ENCODE measurements at places on chromosomes 16 and 17.

DNA sequence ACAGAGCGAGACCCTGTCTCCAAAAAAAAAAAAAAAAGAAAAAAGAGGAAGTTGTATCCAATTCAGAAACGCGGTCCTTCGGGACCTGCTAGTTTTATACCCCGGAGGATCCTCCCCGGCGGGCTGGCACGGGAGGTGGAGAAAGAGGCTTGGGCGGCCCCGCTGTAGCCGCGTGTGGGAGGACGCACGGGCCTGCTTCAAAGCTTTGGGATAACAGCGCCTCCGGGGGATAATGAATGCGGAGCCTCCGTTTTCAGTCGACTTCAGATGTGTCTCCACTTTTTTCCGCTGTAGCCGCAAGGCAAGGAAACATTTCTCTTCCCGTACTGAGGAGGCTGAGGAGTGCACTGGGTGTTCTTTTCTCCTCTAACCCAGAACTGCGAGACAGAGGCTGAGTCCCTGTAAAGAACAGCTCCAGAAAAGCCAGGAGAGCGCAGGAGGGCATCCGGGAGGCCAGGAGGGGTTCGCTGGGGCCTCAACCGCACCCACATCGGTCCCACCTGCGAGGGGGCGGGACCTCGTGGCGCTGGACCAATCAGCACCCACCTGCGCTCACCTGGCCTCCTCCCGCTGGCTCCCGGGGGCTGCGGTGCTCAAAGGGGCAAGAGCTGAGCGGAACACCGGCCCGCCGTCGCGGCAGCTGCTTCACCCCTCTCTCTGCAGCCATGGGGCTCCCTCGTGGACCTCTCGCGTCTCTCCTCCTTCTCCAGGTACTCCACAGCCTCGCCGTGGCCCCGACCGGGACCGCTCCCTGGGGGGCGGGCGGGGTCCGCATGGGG lies at the start of gene CDH3:
Gene CDH3, plus strand, starts transcription at position 596 of the 779 bp plus-strand sequence. Its CDS starts 70 bp downstream, at position 666.
- DNase-seq = peak; percentile 88

DNA sequence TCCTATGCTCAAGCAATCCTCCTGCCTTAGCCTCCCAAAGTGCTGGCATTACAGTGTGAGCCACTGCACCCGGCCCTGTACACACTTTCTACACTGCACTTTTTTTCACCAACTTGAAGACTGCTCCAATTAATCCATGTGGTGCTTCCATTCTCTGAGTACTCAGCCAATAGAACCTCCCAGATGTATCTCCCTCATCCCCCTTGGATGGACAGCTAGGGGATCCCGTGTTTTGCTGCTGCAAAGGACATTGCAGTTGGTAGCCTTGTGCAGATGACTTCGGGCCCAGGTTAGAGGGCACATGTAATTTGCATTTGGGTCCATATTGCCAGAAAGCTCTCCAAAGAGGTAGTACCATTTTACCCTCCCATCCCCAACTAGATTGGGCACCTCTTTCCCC lies 59.9 kb downstream of the SREBF1 start:
- no peak for DNase-seq

GRCh38 chr17:47663912-47664623 lies 14.3 kb downstream of the KPNB1 start:
- peak; percentile 64 for DNase-seq

DNA sequence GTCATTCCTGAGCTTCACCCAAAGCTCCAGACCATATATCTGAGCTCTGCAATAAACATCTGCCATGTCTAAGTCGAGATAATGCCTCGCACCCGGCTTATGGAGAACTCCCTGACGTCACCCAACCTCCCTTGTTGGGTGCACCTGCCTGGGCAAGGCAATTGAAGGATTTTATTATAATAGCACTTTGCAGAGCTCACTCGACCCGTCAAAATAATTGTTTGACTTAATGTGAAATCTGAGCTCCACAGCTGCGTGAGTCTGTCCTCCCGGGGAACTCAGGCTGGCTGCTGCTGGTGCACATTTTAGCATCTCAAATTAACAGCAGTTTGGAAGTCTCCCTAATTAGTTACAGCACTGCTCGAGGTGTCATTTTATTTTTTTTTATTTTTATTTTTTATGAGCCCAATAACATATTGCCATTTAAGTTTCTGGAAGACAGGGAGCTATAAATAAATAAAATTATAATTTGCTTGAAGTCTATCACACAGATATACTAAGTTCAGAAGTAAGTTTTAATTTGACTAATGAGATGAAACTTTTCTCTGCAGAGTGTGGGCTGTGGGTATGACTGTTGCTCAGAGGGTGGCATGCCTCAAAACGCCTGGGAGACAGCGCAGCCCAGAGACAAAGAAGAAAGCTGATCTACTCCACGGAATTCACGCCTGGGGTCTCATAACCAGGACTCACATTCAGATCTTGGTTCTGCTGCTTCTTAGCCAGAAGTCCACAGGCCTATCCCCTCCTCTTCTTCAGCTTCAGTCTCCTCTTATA lies 401.4 kb upstream of the C16orf82 start:
- no peak for DNase-seq

GRCh38 chr16:79756571-79756970 lies 156.0 kb upstream of the MAF start:
- DNase-seq = no peak

DNA sequence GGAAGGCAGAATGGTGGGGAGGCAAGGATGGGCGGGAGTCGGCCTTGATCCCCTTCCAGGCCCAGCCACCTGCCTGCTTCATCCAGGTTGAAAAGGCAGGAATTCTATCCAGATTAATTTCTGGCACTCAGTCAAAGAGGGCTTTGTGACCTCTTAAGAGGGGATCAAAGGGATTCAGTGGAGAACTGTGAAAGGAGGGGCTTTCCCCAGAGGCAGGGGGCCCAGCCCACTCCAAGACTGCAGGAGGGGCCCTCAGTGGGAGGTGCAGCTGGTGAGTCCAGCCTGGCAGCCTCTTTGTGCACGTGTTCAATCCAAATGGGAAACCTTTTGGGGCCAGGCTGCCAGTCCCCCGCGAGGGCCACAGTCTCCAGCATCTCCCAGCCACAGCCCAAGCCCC lies 148.5 kb upstream of the PLCG2 start:
- no peak for DNase-seq

- DNase-seq = no peak
Measured at GRCh38 chr16:56679818-56680217, 2.5 kb upstream of the MT1X start.

DNA sequence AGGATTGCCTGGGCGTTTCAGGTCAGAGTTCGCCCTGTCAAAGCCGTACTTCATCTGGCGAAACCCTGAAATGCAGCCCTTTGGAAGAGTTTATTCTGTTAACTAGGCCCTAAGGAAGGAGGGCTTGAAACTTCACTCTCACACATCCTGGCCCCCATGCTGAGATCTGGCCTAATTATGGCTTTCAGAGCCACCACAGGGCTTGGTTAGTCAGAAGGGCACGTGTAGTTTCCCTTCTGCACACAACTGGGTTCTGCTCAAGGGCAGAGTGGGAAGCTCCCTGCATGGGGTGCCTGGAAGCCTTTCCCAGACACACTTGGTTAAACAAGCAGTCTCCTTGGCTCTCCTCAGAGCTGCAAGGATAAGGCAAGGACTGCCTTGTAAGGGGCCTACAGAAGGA lies 397.3 kb downstream of the SHISA9 start:
- DNase-seq = no peak

- DNase-seq = no peak
Measured at GRCh38 chr17:67164302-67164701, 80.7 kb downstream of the HELZ start.

GRCh38 chr17:38592487-38592886 lies 13.3 kb downstream of the SRCIN1 start:
- no peak for DNase-seq

DNA sequence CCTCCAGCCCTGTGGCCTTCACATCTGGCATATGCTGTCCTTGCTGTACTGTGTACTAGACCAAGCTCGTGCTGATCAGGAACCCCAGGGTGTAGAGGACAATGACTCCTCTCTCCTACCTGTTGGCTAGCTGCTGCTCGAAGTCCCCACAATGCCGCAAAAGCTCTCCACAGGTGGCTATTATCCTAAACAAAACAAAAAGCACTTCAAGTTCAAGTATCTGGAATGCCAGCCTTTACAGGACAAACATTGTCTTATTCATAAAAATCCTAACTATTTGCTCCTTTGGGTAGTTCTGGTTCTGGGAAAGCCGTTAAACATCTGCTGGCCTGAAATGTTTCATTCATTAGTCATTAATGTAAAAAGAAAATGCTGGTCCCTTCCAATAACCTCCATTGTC lies 42.8 kb downstream of the COG7 start:
- DNase-seq = no peak

DNA sequence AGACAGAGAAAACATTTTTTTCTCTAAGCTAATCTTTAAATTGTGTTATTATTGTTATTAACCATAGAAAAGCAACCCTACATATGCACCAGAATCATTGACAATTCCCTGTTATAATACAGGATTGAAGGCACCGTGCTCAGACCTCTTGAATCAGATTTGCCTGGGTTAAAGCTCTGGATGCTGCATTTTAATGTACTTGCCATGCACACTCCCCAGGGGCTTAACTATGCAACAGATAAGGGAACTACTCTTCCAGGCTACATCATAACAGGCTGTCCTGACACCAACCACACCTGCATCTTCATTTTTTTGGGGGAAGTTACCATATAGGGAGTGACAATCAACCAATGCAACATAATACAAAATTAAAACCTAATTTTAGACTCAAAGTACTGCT lies 1187.6 kb upstream of the CDH8 start:
- no peak for DNase-seq

- DNase-seq = no peak
Measured at GRCh38 chr17:68197997-68198930, 49.6 kb upstream of the AMZ2 start.

GRCh38 chr16:47254756-47255155 lies 111.0 kb upstream of the NETO2 start:
- no peak for DNase-seq

GRCh38 chr17:49572226-49572625 lies 3.4 kb upstream of the NXPH3 start:
- DNase-seq = no peak

DNA sequence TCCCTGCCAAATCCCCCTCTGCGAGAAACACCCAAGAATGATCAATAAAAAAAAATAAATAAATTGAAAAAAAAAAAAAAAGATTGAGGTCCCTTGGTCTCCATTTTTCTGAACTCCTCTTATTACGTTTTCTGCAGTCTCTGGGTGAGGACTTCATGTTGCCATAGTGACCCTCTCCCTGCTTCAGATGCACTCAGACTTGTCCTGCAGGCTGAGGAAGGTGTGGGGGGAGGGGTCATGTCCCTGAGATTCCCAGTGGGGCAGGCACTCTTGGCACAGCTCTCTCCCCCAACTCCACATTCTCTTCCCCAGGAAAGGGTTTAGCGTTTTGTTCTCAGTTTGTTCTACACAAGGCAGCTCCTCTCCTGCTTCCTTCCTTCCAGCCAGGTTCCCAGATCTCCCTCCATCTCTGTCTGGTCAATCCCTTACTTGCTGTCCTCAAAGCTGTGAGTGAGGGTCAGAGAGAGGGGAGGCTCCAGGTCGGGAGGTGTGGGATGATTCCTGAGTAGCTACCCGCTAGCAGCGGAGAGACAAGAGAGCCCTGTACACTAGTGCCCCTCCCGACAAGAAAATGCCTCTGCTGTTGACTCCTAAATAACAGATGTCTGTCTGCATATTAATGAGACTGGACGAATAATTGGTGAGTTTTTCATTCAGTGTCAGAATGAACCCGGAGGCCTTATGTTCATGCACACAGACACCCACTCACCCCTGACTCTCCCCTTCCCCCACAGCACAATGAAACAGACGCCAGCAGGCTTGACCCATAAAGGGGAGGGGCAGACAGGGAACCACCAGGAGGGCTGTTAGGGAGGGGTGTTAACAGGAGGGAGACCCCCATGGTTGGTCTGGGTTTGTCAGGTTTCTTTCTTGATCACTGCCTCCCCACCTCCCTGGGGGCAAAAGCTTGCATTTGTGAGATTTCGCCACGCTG lies 9.2 kb downstream of the RND2 start:
- no peak for DNase-seq

DNA sequence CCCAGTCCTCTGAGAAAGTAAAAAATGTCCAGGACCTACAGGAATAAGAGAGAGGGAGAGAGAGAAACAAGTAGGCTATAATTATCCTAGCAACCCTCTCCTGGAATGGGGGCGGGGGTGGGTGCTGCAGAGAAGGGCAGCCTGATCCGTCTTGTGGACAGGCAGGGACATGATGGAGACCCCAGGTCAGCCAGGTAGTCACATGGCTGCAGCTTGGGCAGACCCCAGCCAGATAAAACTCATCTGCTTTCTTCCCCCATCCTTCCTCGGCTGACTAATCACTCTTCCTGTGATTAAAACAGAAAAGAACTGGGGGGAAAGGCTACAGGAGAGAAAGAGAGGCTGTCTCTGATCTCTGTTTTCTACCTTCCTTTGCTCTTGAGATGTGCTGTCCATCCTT lies 32.6 kb downstream of the COPZ2 start:
- DNase-seq = no peak

GRCh38 chr17:50624321-50624934 lies 10.3 kb upstream of the ABCC3 start:
- no peak for DNase-seq

GRCh38 chr17:18093616-18094408 lies 6.1 kb downstream of the DRG2 start:
- DNase-seq = peak; percentile 62

DNA sequence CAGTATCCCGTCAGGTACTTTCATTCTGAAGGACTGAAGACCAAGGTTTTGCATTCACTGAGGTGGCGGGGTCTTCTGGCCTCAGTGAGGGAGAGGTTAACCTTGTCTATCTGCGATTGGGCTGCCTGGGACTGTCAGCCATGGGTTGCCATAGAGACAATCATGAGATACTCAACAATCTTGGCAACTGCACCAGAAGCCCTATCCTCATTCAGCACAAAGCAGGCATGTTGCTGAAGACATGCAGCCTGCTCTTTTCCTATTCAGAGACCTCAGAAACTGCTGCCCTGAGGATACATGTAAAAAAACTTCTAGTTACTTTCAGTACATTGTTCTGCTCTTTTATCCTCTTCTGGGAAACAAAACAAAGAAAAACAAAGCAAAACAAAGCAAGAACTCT lies 146.3 kb upstream of the PIRT start:
- DNase-seq = no peak

DNA sequence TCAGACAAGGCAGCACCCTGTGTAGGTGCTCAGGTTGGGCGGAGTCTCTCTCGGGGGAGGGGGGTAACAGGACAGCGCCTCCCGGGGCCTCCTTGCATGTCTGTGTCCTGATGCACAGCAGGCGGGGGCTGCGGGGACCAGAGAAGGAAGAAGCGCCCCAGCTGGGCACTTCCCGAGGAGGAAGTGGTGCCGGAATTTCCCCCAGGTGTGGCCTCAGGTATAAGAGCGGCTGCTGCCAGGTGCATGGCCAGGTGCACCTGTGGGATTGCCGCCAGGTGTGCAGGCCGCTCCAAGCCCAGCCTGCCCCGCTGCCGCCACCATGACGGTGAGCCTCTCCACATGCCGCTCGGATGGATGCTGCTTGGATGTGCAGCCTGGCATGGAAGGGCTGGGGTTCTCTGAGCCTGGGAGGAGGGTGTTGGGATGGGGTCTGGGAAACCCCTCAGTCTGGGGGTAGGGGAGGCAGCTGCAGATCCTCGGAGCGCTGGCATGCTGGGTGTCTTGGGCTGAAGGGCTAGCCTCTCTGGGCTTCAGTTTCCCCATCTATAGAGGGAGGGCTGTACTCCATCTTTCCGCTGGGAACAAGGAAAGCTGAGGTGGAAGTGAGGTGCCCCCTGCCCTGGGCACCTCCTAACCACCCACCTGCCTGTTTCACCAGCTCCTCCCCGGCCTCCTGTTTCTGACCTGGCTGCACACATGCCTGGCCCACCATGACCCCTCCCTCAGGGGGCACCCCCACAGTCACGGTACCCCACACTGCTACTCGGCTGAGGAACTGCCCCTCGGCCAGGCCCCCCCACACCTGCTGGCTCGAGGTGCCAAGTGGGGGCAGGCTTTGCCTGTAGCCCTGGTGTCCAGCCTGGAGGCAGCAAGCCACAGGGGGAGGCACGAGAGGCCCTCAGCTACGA lies at the start of gene IL17C:
Gene IL17C, plus strand, starts transcription at position 250 of the 908 bp plus-strand sequence. Its CDS starts 70 bp downstream, at position 320.
- no peak for DNase-seq

- DNase-seq = no peak
Measured at GRCh38 chr17:40418428-40418706, 671 bp upstream of the TOP2A start.

Measured in MCF 10A (cell line).